WTC11 (cell line): ENCODE measurements at places on chromosomes 16 and 17.

DNA sequence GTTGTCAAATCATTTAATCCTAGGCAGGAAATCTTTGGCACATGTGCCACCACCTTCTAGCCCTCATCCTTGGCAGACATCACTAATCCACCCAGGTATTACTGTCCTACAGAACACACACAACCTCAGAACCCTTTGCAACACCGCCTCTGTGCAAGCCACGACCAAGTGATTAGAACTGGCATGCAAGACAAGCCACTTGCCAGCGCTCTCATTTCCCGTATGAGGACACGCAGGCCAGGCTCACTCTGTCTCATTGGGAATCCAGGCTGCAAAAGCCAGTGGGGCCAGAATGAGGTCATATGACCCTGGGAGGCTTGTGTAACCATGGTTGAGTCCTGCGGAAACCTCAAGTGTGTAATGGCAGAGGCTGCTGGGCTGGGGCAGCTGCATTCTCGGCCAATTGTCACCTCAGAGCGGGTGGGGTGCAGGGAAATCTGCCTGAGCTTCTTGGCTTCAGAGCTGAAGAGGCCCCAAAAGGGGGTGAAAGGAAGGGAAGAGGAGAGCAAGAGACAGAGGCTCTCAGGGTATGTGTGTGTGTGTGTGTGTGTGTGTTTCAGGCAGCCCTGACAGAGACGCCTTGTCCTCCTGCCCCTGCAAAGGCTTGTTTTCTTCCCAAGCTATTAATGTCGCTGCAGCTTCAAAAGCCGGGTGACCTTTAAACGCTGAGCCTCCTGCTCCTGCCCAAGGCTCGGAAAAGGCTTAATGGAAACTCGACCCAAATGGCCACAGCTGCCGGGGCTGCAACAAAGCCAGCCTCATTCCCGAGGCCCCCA, 43.2 kb upstream of the MRPS23 start:
- DNase-seq = peak; percentile 23

- DNase-seq = no peak
These were observed 389.5 kb downstream of the SLC39A11 start for GRCh38 chr17:72702998-72703397.

DNA sequence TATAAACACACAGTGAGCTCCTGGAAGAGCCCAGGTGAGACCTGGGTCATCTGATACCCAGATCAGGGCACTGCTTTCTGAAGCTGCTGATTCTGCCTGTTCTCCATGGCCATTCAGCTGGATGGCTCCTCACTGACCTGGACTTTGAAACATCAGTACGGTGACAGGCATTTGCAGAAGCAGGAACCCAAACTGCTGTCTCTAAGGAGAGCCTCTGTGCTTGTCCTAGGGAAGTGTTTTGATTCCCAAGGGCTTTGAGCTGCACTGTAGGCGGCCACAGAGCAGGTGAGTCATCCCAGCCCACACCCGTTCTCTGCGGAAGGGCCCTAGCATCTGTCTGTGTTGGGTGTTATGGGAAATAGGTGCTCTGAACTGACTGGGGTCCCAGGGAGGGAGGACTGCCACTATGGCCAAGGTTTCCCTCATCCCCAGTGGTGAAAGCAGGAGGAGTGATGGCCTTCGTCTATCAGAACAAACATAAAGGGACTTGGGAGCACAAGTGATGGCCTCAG, 60.7 kb upstream of the ADCY9 start:
- no peak for DNase-seq

DNA sequence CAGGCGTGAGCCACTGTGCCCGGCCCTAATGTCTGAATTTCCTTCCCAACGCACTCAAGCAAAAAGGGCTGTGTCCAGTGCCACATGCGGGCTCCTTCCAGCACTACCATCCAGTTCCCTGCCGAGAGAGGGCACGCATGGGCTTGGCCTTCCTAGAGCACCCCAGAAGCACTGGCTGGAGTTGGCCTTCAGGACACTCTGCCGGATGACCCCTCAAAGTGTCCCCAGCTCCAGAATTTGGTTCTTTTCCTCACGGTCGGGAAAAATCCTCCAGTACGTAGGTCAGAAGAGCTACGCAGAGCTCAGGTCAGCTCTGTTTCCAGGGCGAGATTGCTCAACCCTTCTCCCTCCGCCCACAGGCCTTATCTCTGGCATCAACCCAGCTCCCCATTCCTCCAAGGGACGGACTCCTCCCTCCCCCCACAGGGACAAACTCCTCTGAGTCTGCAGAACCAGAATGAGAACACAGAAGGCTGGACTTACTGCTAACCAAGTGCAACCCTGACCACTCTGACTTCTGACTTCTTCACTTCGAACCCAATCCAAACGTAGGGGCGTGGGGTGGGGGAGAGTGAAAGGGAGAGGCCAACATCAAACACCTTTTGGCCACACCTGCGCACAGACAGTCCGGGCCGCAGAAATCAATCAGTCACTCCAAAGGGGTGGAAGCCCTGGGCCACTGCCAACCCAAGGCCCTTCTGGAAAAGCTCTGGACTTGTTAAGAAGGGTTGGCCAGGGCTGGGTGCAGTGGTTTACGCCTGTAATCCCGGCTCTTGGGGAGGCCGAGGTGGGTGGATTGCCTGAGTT, 3.6 kb downstream of the CDC42EP4 start:
- no peak for DNase-seq

DNA sequence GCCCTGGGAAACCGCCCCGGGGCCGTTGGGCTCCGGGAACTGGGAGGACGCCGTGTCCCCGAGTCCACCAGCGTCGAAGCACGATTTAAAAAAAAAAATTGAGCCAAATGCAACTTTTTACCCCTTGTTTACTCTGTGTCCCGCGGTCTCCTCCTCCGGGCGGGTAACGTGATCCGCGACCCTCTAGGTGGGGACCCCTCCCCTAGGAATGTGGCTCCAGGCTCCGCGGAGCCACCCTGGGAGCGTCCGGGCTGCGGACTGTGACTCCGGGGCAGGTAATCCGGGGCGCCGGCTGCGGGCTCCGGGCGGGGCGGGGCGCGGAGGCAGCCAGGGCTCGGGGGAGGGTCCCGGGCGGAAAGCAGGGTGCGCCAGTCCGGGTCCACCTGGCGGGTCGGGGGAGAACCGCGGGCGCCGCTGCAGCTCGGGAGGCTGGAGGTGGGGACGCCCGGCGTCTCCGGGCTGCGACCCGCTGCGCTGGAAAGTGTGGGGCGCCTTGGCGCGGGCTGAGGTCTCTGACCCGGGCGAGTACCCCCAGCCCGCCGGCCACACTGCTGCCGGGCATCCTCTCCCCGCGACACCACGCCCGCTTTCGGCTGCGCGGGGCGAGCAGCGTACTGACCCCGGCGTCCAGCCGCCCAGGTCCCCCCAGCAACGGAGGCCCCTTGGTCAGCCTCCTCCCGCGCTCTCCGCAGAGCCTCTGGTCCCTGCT, 852 bp upstream of the HELZ start:
- DNase-seq = peak; percentile 86

- DNase-seq = no peak
These were observed 12.4 kb downstream of the PITPNM3 start for GRCh38 chr17:6544011-6544370.

DNA sequence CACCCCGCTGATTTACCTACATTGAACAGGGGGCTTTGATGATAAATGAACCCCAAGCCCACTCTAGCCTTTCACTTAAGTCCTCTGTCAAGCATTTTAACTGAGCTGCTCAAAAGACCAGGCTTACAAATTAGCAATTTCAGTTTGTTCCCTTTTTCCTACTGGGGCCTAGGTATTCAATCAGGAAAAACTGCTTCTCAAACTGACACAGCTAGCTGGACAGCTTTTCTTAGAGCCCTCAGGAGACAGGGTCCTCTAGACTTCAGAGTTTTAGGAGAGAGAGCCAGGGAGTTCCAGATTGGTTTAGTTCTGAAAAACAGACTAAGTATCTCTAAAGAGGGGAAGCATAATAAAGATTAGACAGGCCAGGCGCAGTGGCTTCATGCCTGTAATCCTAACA, 6.2 kb upstream of the HEXIM2 start:
- DNase-seq = no peak

DNA sequence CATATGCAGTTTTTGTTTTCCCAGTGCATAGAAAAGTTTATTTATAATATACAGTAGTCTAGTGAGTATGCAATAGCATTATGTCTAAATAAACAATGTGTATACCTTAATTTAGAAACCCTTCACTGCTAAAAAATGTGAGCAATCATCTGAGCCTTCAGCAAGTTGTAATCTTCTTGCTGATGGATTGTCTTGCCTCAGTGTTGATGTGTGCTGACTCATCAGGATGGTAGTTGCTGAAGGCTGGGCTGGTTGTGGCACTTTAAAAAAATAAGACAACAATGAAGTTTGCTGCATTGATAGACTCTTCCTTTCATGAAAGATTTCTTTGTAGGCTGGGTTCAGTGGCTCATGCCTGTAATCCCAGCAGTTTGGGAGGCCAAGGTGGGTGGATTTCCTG, 13.9 kb upstream of the CAPNS2 start:
- no peak for DNase-seq

DNA sequence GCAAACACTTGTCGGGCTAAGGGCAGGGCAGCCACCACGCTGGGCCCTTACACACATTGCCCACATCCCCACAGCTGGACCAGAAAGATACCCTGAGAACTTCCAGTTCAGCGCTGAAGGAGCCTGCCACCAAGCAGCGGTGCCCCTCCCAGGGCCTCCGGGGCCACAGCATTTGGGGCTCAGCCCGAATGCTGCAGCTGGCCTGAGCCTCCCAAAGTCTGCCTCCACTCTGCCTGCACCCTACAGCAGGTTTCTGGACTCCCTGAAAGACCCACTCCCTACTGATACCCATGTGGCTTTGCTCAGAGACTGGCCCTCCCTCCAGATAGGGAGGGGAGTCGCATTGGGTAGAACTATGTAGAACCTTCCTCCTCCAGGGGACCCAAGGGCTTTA, 1.5 kb downstream of the MCRIP1 start:
- no peak for DNase-seq

- DNase-seq = peak; percentile 80
These were observed 9.9 kb upstream of the MVD start for GRCh38 chr16:88672776-88673175.

- DNase-seq = peak; percentile 33
These were observed 71.9 kb downstream of the ABR start for GRCh38 chr17:1107777-1108477.

DNA sequence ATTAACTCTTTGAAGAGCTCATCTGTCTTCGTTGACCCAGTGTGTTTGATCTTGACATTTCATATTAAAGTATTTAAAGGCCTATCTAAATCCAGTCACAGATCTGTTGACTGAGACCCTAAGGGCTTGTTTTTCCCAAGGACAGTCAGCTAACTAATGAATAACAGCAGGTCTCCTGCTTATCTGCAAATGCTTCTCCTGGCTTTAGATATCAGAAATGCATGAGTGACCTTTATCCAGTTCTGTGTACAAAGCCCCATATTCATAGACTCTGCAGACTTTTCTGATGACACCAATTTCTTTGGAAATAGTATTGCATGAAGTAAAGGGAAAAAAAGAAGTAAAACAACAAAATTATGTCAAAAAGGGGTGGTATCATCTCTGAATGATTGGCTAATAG, 70.3 kb downstream of the YPEL2 start:
- no peak for DNase-seq

DNA sequence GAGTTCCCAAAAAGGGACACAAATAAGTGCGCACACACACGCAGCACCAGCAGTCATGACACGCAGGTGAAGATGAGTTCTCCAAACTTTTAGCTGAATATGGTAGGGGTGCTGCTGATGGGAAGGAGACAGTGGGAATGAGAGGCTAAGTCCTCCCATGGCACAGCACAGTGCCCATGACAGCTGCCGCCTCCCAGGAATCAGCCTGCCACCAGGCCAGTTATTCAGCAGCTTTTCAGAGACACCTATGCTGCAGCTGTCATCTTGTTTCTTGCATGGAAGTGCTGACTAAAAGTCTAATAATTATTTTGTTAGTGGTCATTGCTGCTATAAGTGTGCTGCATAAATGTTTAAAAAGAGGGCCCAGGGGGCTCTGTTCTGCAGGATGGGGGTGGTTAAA, 12.2 kb downstream of the WFIKKN2 start:
- no peak for DNase-seq

- DNase-seq = no peak
These were observed 40.3 kb downstream of the HOXB1 start for GRCh38 chr17:48490451-48490892.

- no peak for DNase-seq
These were observed 21.2 kb downstream of the SLC39A11 start for GRCh38 chr17:73071066-73071999.

DNA sequence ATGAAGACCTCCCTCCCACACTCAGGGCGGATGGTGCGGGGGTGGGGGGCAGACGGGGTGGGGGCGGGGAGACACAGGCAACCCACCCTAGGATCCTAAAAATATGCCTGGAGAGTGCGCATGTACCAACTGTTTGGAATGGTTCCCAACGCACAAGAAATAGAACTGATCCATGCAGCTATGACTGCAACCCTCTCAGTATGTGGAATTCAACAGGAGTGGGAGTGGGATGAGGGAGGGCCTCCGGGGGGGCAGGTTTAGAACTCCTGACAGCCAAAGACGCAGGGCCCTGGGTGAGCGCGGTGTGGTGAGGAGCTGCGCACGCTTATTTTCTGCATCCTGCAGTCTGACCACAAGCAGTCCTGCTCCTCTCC, 1.1 kb upstream of the P2RX5 start:
- no peak for DNase-seq

- DNase-seq = no peak
These were observed 14.2 kb downstream of the B4GALNT2 start for GRCh38 chr17:49146620-49147306.

DNA sequence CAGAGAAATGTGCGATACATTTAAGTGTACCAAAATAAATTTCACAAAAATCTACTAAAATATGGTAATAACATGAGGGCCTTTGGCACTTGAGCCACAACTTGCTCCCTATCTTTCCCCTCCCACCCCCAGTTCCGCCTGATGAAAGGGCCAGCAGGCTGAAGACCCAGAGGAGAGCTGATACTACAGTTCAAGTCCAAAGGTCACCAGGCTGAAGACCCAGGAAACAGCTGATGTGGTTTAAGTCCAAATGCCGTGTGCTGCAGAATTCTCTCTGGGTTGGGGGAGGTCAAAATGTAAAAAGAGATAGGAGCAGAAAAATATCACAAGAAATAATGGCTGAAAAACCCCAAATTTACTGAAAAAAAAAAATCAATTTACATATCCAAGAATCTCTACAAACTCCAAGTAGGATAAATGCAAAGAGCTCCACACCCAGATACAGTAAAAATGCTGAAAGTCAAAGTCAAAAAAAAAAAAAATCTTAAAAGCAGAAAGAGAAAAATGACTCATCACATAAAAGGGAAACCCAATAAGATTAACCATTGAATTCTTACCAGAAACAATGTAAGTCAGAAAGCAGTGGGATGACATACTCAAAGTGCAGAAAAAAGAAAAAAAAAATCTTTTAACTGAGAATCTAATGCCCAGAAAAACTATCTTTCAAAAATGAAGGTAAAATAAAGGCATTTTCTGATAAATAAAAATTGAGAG, 452.1 kb upstream of the ASIC2 start:
- DNase-seq = no peak
